ENCODE measurements at places on chromosomes 5 and 9.

GRCh38 chr9:126471084-126471624, 142.6 kb upstream of the LMX1B start:
- peak; percentile 38 for DNase-seq

GRCh38 chr5:124156415-124156996, 589.9 kb downstream of the ZNF608 start:
- no peak for DNase-seq

DNA sequence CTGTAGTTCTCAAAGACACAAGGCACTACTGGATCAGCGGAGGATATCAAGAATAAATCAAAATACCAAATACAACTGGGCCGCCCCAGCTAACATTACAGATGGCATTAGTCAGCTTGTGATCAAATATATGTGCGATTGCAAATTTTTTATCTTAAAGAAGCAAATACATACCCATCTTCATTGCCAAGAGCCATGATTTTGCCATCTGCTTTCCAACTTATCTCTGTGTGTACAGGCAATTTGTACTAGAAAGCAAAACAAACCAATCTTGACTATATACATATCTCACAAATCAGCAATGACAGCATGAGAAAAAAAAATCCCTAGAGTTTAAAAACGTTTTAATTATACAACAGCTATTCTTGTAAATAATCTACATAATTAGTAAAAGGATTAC, 20.3 kb downstream of the GEMIN5 start:
- no peak for DNase-seq

- no peak for DNase-seq
Measured at GRCh38 chr9:71273613-71274012, 152.2 kb upstream of the TRPM3 start.

DNA sequence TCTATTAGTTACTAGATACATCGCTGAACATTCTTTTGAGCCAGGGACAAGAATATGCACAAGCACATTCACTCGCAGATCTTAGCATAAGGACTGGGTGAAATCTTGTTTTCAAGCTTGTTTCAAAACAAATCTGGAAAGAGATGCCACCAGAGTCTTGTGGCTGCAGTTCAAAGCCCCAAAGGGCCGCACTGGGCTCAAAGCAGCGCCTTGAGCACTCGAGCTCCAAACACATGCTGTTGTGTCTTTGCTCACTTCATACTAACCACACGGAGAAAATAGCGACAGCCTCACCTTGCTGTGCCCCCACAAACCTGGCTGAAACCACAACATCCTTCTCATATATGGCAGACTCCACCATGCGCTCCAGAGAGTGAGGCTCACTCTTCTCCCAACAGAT, 34.2 kb upstream of the IL7R start:
- DNase-seq = peak; percentile 20
